ENCODE measurements at places on chromosomes 2 and 18.

- DNase-seq, result no peak
Observed at GRCh38 chr2:132374961-132375360, 41.6 kb upstream of the GPR39 start.

- no peak for DNase-seq
Observed at GRCh38 chr18:55334875-55335274, 253.1 kb downstream of the TCF4 start.

- DNase-seq, result no peak
Observed at GRCh38 chr2:96305979-96306308, 598 bp upstream of the SNRNP200 start.

DNA sequence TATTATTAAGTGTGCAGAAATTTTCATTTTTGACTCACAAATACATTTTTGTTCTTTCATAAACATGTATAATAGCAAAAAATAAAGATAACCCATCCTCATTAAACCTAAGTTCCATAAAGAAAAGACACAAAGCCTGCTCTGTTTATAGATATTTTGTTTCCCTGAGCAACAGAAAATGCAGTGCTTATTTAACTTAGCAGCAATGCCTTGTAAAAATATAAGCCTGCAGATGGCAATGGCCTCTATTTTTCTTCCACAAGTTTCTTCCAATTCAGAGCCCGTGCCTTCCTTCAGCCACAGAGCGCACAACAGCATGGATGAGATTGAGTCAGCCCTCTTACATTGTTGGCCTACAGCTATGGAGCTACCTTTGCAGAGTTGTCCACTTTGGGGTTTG is 43.6 kb downstream of the PKP4 start:
- DNase-seq, result no peak

GRCh38 chr2:65416945-65417344 is 15.5 kb downstream of the SPRED2 start:
- no peak for DNase-seq

DNA sequence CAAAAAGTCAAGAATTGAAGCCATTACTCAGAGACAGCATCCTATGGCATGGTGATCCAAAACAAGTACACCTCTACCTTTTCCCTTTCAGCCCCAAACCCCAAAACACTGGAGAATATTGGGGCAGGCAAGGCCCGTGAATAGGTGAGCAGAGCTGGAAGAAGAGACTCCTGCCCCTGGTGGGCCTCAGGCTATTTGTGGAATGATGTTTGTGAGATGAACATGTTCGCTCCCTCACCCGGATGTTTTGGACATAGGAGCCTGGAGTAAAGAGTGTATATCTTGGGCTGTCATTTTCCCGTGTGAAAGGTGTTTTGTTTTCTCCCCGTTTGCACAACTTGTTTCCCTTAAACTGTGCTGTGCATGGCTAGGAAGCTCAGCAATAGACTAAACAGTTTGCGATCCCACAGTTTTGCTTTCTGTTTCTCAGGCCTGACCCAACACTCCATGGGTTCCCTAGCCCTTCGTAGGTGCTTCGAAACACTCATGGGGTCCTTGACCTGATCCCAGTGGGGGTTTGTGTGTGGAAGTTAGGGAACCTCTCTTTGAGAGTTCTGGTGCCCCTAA is 136.5 kb upstream of the TNP1 start:
- no peak for DNase-seq

DNA sequence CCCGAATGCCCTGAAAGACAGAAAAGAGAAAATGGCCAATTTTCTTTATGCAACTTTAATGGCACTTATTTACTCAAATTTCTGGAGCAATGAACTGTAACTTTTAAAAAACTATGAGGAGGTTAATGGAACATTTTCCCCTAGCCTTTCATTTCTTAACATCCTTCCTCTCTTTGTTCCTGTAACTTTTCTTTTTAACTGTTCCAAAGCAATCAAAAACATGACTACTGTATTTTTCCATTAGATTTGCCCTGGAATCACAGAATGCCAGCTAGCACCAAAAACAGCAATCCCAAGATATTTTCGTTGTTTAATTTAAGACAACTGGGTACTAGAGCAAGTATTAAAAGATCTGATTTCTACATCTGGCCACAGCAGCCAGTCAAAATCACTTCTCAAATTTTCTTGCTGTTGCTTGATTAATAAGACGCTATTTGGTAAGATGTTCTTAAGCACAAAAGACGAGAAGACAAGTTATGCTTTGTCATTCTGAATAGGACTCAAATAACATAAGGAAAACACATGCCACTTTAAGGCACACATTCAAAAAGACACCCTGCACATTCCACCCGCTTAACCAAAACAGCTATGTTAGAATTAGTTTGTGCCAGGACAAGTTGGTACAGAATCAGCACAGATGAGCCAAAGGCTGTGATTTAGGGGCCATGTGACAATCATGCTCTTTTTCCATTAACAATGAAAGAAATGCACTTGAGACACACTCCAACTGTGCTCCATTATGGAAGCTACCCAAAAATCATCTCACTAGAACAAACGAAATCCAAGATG is 3.6 kb downstream of the STARD7 start:
- DNase-seq, result no peak

DNA sequence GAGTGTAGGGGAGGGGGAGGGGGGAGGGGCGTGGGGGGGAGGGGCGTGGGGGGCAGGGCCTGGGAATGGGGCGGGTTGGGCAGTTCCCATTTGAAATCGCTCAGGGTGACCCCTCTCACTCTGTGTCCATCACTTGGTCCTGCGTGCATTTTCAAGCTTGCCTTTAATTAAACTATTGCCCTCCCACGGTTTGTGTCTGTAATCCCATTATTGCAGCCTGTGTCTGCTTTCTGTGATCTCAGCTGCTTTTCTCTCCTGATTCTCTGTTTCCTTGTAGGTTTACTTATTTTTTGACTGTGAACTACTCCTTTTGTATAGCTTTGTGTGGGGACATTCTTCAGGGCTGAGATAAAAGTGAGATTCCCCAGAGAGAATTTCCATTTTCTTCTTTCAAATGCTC is 1.3 kb downstream of the DCDC2C start:
- no peak for DNase-seq

GRCh38 chr2:233453916-233454315 is 99.6 kb downstream of the DGKD start:
- DNase-seq, result no peak
